ENCODE measurements at places on chromosomes 7 and 10.
A peak's percentile ranks its signal among the peaks of the same experiment; 100 is the strongest.

DNA sequence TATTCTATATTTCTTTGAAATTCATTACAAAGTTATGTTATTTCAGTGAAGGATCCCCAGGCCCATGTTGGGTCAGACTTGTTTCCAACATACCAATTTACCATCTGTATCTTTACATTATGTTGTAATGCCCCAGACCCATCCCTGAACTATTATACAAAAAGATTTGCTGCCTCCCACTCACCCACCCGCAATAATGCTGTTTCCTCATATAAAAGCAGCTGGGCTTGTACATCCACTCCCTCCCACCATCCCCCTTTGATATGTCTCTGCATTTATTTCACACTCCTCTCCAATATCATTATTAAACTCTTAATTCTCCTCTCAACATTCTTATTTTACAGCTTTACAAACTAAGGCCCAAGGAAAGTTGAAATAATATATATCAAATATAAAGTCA, 153.7 kb downstream of the DOCK4 start:
- no peak for DNase-seq

DNA sequence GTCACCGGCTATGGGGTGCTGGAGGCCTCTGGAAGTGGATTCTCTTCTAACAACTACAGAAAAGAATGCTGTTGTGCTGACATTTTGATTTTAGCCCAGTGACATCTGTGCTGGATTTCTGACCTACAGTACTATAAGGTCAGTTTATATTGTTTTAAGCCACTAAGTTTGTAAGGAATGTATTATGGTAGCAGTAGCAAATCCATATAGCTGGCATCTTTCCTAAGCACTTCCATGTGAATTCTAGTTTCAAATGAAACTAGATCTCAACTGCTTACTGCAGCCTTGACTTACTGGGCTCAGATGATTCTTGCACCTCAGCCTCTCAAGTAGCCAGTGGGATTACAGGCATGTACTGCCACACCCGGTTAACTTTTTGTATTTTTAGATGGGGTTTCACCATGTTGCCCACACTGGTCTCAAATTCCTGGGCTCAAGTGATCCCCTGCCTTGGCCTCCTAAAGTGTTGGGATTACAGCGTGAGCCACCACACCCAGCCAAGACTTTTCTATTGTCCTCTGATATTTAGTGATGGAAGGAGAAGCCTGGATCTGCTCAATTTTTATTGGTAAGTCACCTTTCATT, 414.0 kb downstream of the PHTF2 start:
- no peak for DNase-seq

GRCh38 chr7:142338633-142339501, 81.0 kb upstream of the PRSS58 start:
- DNase-seq, result no peak

DNA sequence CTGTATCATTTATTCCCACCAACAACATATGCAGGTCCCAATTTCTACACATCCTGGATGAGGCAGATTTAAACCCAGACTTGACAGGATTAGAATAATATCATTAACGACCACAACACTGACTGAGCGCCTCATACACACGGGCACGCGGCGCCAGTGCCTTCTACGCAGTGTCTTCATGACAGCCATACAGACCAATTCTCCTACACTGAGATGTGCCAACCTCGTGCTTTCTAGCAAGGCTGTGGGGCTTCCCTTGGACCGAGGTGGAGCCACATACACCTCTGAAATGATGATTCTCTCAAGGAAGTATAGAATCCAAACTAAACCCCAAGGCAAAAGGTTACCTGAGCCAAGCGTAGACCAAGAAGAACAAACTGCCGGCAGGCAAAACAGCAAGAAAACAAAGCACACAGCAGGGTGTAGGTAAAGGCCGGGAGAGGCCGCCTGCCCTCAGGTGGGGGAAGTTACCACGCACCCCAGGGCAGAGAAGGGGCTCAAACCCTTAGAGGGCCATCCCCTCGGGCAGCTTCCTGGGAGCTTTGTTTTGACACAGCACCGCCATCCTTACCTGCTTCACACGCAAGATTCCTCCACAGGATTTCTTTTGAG, 75.8 kb downstream of the DLG5 start:
- DNase-seq, result no peak

- no peak for DNase-seq
Observed at GRCh38 chr10:126137562-126138221, 241.3 kb downstream of the FANK1 start.

DNA sequence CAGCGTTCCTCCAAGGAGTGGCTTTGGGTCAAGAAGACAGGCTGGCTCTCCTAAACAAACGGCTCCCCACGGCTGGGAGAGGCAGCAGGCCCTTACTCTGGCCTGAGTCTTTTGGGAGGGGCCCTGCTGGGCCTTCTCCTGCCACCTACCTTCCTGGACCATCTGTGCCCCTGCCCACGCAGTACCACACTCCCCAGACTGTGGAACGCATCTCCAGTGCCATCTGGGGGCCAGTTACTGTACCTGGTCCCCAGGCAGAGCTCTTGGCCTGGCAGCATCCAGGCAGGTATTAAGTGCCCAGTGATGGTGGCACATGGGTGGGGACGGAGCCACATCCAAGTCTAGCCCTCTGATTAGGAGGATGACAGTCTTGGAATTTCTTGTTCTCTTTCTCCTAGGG, 14.4 kb downstream of the ALKBH4 start:
- DNase-seq, result no peak

DNA sequence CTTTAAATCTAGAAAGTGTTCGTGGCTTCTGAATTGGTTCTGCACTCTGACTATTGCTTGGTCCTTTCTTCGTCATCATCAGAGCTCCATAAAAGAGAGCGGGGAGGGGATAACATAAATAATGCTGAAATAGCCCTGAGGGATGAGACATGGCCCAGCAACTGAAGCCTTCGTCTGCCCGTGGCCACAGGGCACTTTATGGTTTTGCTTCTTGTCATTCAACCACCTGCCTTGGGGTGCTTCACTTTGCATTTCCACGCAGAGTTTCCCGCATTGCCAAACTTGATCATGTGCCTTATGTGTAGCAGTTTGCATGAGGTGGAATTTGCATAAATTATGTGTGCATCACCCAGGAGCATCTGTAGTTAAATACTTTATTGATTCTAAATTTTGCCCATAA, 15.9 kb downstream of the GSTO2 start:
- no peak for DNase-seq

GRCh38 chr10:70757856-70758255, 27.3 kb downstream of the TBATA start:
- no peak for DNase-seq

GRCh38 chr7:12926206-12926605, 238.8 kb downstream of the ARL4A start:
- DNase-seq, result no peak

GRCh38 chr7:83271212-83272099, 108.8 kb upstream of the PCLO start:
- peak; percentile 57 for DNase-seq

Measured in astrocyte of the cerebellum (primary cell).